ENCODE measurements at places on chromosomes 1 and 21.
A peak's percentile ranks its signal among the peaks of the same experiment; 100 is the strongest.

DNA sequence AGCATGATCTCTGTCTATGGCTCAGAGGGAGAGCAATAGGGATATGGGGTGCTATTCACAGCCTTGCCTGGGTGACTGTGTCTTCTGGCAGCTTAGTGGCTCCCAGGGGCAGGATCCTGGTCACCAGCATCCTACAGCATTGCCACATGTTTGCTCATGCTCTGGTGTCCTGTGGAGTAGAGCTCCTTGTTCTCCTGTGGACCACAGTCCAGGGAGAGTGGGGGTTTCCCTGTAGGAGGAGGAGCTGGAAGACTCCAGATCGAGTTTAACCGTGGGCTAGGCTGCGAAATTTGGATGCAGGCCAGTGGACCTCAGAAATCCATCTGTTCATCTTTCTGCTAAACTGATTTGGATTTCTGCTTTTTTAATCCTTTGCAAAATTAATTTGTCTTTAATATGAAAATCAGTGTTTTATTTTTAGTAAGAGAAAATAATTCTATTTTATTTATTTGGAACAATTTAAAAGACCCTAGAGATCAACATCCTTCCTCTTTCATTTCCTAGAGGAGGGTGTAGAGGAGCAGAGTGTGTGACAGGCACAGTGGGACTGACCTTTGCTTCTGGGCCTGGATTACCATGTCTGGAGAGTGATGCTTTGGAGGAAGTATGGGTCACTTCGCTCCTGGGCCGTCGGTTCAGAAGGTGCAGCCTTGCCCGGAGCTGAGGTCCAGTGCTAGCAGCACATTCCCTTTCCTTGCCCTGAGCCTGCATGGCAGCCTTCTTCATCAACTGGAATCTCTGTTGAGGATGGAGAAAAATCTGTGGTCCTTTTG is 17.4 kb downstream of the ADARB1 start:
- DNase-seq, result peak; percentile 62

DNA sequence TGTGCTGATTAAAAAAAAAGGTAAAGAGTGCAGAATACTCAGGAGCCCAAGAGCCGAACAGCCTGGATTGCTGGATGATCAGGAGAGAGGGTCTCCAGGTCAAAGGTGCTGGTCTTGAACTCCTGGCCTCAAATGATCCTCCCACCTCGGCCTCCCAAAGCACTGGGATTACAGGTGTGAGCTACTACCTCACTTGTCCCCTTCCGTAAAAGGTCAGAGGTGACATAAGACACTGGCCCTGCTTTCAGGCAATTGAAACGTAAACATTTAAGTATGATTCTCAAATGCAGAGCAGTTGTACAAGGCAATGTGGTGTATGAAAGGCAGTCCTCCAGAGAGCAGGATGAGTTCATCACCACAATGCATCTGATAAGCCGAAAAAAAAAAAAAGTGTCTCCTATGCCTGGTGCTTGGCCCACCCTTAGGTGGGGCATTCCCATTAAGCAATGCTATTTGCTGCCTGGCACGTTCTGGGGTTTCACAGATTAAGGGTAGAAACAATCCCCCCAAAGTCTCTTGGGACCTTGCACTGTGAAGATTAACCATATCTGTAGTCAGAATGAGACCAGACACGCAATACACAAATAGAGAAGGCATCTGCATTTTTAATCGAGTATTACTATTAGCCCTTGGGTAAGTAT is 47.7 kb downstream of the PARP1 start:
- DNase-seq, result no peak

GRCh38 chr21:41921021-41921420 is 32.8 kb downstream of the C2CD2 start:
- DNase-seq, result no peak

DNA sequence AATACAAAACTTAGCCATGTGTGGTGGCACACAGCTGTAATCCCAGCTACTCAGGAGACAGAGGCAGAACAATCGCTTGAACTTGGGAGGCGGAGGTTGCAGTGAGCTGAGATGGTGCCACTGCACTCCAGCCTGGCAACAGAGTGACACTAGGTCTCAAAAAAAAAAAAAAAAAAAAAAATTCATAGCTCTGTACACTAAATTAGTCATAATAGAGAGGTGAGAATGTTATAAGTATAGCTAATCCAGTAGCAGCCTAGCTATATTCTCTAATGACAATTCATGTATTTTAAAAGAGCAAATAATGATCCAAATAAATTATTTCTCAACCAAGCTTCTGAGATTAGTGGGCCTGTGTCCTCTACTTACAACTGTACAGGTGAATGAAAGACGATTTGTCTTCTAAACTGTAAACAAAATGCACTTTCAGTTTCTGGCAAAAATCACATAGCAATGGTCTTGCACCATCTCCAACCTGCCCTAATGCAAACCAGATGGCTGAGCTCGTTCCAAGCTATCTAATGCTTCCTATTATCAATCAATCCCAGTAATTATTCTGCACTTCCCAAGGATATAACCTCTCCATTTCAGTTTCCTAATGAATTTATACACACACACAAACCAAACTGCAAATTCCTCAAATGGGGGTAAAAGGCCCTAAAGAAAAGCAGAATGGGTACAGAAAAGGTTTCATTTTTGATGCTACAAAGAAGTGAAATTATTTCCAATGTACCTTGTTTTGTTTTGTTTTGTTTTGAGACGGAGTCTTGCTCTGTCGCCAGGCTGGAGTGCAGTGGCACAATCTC is 56.5 kb downstream of the GATAD2B start:
- peak; percentile 72 for DNase-seq

- DNase-seq, result peak; percentile 67
Observed at GRCh38 chr1:76006234-76006633, 68.3 kb upstream of the ST6GALNAC3 start.

DNA sequence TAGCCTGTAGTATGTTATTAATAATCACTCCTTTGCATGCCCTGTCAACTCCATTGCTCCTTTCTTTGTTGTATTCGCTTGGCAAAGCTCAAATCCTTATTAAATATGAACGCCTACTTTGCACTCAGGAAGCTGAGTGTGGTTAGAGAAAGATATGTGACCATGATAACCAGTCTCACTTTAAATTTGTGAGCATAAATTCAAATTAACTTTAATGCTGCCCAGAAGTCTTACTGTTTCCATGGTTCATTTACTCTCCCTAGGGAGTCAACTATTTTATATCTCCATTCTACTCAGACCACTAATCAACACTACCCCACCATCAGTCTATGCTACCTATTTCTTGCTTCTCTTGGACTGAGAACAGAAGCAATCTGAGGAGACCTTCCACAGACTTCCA is 12.1 kb upstream of the EPHX4 start:
- DNase-seq, result no peak

DNA sequence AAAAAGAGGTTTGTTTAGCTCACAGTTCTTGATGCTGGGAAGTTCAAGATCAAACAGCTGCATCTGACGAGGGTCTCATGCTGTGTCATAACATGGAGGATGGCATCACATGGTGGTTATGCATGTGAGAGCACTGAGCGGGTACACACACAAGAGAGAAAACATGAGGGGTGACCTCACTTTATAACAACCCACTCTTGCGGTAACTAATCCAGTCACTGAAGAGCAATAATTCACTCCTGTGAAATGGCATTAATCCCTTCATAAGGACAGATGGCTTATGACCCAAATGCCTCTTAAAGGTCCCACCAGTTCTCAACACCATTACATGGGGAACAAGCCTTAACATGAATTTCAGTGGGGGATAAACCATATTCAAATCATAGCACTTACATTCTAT is 23.2 kb upstream of the CHIT1 start:
- DNase-seq, result no peak

DNA sequence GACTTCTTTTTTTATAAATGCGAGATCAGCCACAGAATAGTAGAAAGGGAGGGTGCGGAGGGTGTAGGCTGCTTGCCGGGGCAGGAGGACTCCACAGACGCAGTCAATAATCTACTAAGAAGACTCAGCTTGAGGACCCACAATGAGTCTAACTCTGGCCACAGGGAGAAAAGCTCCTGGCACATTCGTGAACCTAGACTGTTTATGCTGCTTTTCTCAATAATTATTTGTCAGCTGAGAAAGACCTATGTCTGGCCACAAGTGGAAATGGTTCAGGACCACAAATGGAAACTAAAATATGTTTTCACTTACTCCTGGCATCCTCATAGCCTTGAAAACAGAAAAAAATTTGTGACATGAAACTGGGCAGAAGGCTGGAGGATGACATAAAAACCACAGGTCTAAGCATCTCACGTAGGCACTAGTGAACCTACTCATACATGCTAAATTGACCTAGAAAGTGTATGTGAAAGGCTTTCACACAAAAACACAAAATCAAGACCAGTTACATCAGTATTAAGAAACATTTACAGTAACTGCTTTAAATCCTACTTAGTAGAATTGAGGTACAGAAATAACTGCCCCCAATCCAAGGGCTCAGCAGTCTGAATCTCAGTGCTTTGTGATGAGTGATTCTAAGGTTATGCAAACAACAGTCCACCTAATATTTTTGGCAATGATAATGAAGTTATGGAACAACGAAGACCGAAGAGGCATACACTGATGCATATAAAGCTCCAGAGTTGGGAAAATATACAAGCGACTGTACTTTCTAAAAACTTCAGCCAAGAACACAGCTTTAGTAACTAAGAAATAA is 159.5 kb downstream of the SLC45A1 start:
- DNase-seq, result peak; percentile 55

- peak; percentile 71 for DNase-seq
Observed at GRCh38 chr1:39852214-39852791, 31.0 kb downstream of the TRIT1 start.

DNA sequence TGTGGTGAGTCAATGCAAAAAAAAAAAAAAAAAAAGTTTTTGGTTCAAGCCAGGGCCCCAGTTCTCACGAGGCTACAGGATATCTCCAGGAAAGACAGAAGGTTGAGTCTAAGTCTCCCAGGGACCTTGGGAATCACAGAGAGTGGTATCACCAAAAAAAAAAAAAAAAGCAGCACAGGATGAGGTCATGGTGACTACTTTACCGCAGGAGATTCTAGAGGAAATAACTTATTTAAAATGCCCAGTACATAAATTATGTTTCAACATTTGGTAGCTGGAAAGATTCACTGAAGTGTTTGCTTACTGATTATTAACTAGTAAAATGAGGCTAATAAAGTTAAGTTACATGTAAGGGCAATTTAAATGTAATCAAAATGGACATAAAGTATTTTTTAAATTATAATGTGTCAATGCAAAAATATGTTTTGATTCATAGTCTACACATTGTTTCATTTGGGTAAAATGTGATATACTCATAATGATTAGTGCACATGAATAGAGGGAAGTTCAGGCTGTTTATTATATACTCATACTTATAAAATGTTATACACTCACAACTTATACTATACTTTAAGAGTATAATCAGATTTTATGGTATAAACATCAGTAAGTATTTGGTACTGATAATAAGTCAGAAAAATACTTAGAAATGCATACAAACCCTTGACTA is 84.1 kb downstream of the PLPPR5 start:
- peak; percentile 43 for DNase-seq

GRCh38 chr1:25800703-25801377 is 847 bp downstream of the SELENON start:
- DNase-seq, result no peak

DNA sequence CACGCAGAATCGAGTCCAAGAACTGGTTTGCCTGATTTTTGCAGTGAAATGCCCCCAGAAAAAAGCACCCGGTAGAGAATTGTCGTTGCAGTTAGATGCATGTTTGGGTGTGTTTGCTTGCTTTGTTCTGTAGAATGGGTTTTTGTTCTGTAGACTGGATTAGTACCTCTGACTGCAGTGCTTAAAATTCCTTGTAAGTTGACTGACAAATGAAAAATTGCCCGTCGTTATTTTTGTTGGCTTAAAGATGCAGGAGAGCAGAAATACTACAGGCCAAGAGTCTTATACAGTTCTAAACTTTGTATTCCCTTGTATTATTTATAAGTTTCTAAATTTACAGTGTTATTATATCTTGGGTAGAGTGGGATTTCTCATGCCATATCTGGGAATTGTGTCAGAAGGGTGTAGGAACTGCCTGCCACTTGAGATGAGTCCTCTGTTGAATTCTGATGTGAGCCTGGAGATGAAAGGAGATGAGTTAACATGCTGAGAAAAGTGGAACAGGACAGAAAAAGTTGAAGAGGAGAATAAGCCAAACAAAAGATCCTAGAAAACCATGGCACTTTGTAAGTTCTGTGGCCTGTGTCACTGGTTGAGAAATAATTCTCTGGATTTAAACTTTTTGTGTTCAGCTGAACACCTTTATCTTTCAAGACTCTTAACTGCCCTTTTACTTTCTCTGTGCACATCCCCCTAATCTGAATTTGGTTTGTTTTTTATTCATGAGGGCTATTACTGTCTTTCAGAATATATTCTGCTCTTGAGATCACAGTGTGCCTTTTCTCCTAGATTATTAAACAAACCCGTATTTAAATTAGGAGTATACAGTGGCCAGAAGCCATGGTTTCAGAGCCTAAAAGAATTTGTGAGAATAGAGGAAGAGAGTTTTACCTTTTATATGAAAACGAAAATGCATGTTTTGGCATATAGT is 1.4 kb downstream of the DESI2 start:
- DNase-seq, result no peak

- DNase-seq, result no peak
Observed at GRCh38 chr1:30101487-30102227, 621.7 kb downstream of the MATN1 start.

DNA sequence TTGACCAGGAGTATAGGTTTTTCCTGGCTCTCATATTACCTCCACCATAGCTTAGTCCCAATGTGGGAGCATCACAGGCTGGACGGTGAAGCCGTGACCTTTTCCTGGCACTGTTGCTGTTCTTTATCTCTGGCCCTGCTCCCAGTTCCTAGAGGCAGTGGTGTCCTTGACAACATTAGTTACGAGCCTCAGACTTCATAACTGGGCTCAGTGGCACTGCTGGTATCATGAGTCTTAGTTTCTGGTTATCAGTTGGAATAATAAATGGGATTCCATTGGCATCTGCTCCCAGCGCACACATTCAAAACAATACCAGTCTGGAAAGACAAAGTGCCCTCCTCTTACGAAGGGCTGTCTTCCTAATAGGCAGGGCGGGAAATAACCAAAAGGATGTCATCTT is 8.0 kb downstream of the RNPEP start:
- no peak for DNase-seq

DNA sequence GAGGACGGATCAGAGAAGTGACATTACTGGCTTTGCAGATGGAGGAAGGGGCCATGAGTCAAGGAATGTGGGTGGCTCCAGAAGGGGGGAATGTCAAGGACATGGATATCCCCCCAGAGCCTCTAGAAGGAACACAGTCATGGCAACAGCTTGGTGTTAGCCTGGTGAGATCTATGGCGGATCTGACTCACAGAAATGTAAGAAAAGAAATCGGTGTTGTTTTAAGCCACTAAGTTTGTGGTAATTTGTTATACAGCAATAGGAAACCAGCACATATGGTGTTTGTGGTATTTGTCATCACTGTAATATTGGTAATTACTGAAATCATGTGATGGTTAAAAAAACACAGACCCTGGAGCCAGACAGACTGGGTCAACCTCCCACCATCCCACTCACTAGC is 236.2 kb downstream of the SETD4 start:
- DNase-seq, result no peak

DNA sequence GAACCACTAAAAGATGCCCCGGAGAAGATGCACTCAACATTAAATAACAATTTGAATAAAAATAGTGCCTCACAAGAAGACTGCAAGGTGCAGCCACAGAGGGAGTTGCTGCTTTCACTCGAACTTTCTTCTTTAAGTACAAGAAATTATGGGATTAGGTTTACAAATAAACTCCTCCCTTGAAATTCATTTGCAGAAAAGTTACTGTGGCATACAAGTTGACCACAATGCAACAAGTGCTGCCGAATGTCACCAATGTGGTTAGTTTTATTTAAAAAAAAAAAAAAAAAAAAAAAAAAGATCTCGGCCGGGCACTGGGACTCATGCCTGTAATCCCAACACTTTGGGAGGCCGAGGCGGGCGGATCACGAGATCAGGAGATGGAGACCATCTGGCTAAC is 76.8 kb upstream of the RAB4A start:
- DNase-seq, result no peak
